ENCODE measurements at places on chromosomes 11 and 22.

- no peak for DNase-seq
Measured at GRCh38 chr11:12885717-12886239, 123.3 kb upstream of the RASSF10 start.

DNA sequence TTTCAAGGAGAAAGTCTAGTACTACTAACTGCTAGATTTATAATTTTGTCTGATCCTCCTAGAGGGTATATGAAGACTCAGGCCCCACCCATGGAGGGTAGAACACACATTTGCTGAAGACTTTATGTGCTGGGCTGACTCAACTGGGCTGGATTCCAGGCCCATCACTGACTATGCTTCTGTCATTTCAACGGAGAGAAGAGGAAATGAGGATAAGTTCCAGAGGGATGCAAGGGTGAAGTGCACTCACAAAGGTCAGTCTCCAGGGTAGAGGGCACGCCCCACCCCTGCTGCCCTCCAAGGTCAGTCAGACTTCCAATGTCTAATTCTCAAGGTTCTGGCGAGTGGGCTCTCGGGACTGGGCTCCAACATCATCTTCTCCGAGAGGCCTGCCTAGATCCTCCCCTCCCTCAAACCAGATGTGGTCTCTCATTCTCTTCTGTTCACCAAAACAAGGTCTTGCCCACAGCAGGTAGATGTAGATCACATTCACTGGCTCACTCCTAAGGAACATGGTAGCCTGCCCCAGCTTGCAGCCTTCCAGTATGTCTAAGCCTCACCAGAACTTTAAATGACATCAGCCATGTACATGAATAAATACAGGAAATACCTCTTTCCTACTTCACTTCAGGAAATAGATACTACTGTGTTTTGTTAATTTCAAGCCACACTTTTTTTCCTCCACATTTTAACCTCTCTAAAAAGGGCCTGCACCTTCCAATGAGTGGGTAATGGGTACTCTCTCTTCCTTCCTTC, 7.3 kb upstream of the C11orf86 start:
- no peak for DNase-seq

- DNase-seq = no peak
Measured at GRCh38 chr22:41992496-41992895, 6.1 kb upstream of the WBP2NL start.

GRCh38 chr22:20621162-20621561, 113.8 kb downstream of the MED15 start:
- no peak for DNase-seq

DNA sequence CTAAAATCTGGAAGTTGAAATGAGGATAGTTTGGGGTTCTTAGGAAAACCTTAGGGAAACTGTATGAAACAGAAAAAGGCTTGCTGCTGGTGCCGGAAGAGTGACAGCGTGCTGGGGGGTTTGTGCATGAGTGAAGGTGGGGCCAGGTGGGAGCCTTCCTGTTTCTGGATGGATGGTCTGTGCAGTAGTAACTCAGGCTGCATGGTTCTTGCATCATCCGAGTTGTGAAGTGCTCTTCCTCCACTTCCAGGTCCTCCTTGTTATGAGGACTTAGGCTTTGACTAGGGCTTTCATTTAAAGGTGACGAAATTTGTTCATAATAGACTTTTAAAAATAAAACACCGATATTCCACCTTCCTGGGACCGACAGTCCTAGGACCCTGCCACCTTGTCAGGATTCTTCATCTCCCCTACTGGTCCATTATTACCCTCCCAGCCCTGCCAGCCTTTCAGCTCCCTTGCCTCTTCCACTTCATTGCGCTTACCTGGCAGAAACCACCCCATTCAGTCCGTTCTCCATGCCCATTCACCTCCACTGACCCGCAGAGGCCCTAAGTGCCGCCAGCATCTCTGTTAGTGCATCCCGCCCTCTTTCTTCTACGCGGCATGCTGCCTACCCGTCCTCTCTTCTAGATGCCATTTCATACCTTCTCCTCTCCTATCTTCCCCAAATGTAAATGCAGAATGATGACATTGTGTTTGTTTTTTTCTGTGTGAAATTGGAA, 47.3 kb downstream of the PPFIA1 start:
- DNase-seq = no peak

- no peak for DNase-seq
Measured at GRCh38 chr11:65437436-65438227, 15.0 kb downstream of the NEAT1 start.

- no peak for DNase-seq
Measured at GRCh38 chr22:29635734-29636357, 32.4 kb downstream of the NF2 start.

DNA sequence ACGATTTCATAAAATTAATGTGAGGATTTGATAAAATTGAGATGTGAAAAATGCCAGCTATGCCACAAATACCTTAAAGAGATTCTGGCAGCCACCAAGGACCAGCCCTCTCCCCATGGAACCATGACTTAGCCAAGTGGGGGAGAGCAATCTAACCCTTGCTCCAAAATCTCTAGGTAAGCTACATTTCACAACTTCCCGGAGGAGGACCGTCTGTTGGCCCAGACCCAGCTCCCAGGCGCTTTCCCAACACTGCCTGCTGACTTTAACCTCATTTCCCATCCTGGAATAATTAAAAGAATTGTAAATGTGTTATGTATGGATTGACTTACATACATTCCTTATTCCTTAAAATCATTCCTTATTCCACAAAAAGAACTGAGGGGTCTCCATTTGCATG, 47.5 kb upstream of the TENM4 start:
- DNase-seq = no peak

- DNase-seq = no peak
Measured at GRCh38 chr11:20261526-20261925, 101.3 kb upstream of the DBX1 start.

DNA sequence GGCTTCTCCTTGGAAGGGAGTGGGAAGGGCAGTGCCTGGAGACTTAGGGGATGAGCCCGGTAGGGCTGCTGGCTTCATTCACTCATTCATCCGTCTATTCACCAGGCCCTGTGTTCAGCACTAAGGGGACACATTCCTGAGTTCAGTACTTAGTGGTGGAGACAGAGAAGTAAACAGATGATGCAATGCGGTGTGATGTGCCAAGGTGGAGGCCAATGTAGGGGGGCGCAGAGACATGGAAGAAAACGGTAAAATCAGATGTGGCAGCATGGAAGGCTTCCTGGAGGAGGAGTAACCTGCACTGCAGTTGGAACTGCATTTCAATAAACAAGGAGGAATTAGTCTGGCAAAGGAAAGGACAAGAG, 21.3 kb downstream of the GRIK4 start:
- DNase-seq = no peak

DNA sequence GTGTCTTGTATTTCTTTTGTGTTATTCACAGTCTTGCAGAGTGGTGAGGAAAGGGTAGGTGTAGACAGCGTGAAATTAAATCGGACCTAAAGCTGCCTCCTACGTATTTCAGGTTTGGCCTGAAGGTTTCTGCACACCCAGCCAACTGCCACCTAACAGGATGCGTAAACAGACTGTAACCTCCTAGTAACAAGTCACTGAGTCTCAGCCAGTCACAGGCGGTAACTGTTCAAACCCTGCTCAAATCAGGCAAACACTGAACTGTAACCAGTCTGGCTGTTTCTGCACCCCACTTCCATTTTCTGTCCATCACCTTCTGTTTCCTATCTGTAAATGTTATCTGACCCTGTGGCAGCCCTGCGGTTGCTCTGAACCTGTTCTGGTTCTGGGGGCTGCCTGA, 87.1 kb downstream of the ADAMTS15 start:
- no peak for DNase-seq

GRCh38 chr22:24230911-24231656, 13.8 kb downstream of the GGT5 start:
- peak; percentile 53 for DNase-seq

GRCh38 chr11:18468961-18469360, 13.3 kb downstream of the LDHAL6A start:
- no peak for DNase-seq

GRCh38 chr11:117752071-117752470, 44.9 kb downstream of the DSCAML1 start:
- no peak for DNase-seq

- no peak for DNase-seq
Measured at GRCh38 chr11:91075032-91075695, 852.3 kb upstream of the CHORDC1 start.

DNA sequence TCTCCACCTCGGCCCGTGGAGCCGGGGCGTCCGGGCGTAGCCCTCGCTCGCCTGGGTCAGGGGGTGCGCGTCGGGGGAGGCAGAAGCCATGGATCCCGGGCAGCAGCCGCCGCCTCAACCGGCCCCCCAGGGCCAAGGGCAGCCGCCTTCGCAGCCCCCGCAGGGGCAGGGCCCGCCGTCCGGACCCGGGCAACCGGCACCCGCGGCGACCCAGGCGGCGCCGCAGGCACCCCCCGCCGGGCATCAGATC, 439 bp downstream of the YAP1 start:
- DNase-seq = no peak

- DNase-seq = no peak
Measured at GRCh38 chr22:47188261-47189055, 426.0 kb downstream of the TBC1D22A start.

DNA sequence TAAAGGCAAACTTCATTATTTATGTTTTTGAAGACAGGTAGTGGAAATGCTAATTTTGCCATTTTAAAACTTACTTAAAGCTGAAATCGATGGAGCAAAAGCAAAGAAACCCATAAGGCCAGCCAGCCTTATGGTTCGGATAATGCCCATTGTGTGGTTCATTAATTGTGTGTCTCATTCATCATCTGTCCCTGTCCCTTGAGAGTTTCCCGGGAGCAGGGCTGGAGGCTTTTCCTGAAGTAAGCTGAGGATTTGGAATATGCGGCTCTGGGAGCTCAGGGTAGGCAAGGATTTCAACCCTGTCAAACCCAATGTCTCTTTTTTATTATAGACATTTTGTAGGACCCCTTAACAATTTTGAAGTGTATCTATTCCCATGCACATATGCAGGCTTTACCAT, 790.0 kb upstream of the KIRREL3 start:
- DNase-seq = no peak

GRCh38 chr11:2107521-2107920, 31.7 kb downstream of the IGF2 start:
- no peak for DNase-seq

GRCh38 chr11:116194156-116194904, 578.5 kb downstream of the BUD13 start:
- DNase-seq = no peak

DNA sequence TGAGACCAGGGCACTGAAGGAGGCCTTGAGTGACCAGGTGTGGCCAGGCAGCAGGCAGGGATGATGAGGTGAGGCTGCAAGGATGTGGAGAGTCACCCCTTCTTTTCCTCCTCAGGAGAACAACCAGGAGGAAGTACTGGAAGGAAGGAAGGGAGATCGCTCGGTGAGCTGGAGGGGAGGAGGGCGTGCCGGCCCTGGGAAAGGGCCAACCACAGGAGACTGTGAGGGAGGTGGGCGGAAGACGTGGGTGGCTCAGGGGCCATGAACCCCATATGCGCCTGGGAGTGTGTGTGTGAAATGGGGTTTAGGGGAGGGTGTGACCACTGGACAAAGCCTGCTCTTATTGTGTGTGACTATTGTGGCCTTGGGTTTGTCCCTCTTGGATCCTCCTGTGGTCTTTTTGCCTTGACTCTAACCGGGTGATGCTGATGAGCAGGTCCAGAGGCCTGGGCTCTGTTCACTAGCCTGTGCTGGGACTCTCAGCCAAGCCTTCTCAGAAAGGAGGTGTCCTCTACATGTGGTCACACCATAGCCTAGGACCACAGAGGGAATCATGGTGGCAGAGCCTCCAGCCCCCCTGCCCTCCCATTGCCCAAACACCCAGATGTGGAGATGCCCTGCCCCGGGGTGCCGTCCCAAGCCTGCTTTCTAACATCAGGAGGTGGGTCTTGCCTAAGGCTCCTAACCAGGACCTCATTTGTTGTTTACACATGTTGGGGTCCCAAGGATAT, 41.3 kb upstream of the TUB start:
- DNase-seq = no peak

GRCh38 chr22:35064664-35065063, 1.3 kb upstream of the ISX start:
- peak; percentile 28 for DNase-seq

GRCh38 chr11:80282643-80283042, 841.8 kb upstream of the TENM4 start:
- no peak for DNase-seq

- no peak for DNase-seq
Measured at GRCh38 chr11:133936136-133936535, 20.6 kb downstream of the IGSF9B start.

DNA sequence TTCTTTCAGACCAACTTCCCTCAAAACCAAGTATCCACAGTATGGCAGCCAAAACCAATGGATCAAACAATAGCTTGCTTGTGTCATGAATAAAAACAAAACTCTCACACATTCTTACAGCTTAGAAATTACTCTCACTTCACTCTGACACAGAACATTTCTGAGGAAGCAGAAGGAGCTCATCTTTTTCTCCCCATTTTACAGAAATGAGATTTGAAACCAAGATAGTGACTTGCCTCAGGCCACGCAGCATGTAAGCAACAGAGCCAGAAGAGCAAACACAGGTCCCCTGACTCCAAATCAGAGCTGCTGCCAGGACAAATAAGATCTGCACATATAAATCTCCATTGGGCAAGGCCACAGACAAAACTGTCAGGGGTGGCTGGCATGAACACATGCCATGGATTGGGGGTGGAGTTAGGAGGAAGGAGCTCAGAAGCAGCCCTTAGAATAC, 64.8 kb downstream of the RAB30 start:
- no peak for DNase-seq

- no peak for DNase-seq
Measured at GRCh38 chr22:49423125-49423650, 404.5 kb downstream of the BRD1 start.

DNA sequence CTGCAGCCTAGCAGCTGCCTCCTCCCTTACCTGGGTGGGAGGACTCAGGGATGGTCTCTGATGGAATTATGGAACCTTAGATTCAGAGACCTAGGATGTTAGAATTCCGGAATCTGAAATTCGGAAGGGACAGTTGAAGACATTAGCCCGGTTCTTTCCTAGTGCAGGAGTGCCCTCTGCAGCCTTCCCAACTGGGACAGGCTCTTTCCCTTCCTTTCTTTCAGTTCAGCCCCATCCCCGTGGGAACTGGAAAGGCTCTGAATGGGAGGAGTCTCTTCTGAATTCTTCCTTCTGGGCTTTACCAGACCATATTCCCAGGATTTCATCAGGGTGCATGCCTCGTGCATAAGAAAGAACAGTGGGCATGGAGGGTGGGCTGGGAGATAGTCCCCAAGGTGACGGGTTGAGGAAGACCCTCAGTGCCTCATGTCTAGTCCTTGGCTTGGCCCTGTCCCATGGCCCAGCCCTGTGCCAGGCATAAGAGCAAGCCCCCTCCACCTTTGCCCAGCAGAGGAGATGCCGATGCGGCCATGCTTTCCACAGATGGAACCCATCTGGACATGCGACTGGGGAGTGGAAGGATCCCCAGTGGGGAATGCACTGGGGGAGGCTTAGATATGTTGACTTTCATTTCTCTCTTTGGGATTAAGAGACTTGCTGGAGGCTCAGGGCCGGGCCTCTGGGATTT, 14.4 kb downstream of the DNAJB13 start:
- DNase-seq = no peak

- no peak for DNase-seq
Measured at GRCh38 chr11:27186580-27186979, 146.0 kb downstream of the BBOX1 start.

GRCh38 chr11:96704847-96705246, 315.0 kb downstream of the JRKL start:
- DNase-seq = no peak

- DNase-seq = no peak
Measured at GRCh38 chr11:129729216-129729615, 86.4 kb upstream of the TMEM45B start.

GRCh38 chr11:112511911-112512310, 251.3 kb upstream of the PLET1 start:
- DNase-seq = no peak
